ENCODE measurements at places on chromosomes 11 and 22. TPM values are rescaled to one million over a fixed set of nuclear protein-coding genes. Genes with fewer than 3 reads are reported as not detected.

The MS4A6A gene
- 0.16 TPM for total RNA-seq

GRCh38 chr11:88306785-88307184 is 30.8 kb downstream of the CTSC start:
- no peak for DNase-seq

- DNase-seq: no peak
Observed at GRCh38 chr22:36828815-36829214, 12.0 kb upstream of the PVALB start.

DNA sequence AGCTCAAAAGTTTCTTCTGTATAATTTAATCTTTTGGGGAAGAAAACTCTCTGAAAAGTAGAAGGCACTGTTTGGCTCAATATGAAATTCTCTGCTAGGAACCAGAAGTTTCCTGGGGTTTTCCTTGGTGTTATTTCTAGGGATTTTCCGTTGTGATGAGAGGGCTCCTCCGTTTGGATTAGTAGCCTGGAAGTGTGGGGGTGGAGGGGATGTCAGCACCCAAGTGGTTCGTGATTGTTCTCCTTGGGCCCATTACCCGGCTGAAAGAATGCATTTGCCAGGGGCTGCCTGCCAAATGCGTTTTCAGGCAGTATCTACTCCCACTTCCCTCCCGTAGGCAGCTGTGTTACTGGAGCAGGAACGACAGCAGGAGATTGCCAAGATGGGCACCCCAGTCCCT is 4.3 kb downstream of the SF3B2 start:
- no peak for DNase-seq

The ESAM gene
- total RNA-seq: 0.44 TPM

DNA sequence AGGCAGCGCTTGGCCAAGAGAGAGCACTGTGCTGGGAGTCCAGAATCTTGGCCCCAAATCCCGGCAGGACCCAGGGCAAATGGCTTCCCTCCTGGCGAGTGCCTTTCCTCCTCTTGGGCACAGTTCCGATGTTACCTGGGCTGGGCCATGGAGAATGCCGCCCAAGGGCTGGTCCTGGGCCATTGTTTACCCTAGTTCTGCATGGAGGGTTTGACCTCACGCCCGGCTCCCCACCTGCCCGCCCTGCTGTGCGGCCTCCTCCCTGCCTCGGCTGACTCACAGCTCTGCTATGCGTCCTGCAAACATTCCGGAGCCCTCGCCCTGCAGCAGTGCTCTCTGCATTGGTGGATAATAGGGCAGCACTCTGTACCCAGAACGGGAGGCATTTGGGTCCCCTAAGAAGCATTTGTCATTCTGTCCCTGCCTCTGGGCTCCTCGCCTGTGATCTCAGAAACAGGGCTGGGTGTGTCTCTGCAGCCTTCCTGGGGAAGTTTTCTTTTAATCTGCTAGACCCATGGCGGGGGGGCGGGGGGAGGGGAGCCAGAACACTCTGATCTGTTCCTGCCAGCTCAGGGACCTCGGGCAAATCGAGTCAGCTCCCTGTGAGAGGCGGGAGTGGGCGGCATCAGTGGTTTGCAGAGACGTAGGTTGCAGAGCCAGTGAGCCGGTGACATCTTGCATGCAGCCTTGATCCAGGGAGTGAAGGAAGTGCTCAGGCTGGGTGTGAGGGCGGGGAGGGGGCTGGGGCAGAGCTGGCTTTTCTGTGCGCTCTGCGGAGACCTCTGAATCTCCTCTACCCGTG is 32.9 kb upstream of the SMIM38 start:
- peak; percentile 86 for DNase-seq

DNA sequence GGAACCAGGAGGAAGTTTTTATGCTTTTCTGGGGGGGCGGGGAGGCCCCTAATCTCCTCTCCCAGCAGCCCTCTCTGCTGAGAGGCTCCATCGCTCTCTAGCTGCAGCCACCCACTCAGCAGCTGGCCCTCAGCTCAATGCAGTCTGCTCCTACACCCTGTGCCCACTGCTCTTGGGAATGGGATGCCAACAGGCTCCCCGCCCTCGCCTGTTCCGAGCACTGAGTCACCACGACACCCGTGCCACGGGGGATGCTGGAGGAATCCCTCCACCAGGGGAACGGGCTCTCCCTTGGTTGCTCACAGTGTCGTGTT is 23.5 kb upstream of the SUSD2 start:
- DNase-seq: no peak

DNA sequence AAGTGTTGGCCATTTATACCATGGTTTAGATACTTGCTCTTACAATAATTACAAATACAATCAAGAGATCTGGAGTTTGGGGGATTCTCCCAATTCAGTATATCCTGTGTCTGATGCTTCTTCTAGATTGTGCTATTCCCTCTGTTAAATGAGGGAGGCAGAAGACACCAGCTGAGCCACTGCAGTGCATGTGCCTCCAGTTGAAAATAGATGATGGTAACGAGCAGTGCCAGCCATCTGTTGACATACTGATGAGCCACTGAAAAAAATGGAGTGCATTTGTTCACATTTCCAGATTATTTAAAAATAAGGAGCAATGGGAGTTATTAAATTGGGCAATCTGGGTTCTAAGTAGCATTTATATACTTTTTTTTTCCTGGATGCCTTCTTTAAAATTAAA is 1428.0 kb upstream of the TENM4 start:
- DNase-seq: no peak

GRCh38 chr11:66335531-66336233 is 552 bp downstream of the RIN1 start:
- no peak for DNase-seq

DNA sequence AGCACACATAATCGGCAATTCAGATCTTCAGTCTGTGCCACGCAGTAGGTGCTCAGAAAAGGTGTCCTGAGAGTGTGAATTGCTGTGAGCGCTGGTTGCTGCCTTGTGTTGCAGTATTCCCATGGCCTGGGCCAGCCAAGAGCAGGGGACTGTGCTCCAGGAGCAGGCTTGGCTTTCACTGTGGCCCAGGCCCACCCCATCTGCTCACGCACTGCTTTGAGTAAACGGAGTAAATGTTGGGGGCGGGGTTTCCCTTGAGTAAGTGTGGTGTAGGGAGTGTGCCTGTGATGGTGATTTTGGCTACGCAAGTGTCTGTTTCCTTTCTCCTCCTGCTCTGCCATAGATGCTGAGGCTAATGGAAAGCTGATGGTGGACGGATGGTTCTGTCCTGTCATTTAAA is 2.3 kb downstream of the CTTN start:
- DNase-seq: peak; percentile 46

The DLG2 gene
- 17.5 TPM for total RNA-seq

- DNase-seq: no peak
Observed at GRCh38 chr22:43293259-43293654, 49.9 kb downstream of the SCUBE1 start.

- no peak for DNase-seq
Observed at GRCh38 chr11:96301818-96302217, 41.2 kb downstream of the MAML2 start.
